ENCODE measurements at places on chromosomes 12 and 14.

DNA sequence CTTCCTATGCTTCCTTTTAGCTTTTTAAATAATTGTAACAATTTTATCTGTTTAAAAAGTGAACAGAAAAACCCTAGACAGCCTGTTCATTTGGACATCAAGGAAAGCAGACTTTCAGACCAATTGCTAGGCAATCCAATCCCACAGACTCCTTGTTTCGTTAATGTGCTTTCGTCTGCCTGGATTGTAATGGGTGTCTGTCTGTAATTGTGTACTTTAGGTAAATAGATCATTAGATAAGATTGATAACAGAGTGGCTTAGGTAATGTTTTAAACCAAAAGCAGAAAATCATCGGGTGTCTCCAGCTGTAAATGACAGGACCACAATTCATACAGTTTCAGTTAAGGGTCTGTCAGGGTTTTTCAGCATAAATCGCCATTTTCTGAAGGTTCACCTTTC, 19.6 kb downstream of the CCDC60 start:
- DNase-seq: no peak

DNA sequence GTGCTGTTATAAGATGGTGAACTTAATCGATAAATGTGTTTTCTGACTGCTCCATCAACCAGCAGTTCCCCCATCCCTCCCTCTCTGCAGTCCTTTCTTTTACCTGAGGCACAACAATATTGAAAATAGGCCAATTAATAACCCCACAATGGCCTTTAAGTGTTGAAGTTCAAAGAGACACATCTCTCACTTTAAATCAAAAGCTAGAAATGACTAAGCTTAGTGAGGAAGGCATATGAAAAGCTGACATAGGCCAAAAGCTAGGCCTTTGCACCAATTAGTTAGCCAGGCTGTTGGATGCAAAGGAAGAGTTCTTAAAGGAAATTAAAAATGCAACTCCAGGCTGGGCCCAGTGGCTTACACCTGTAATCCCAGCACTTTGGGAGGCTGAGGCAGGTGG, 43.7 kb downstream of the SAV1 start:
- DNase-seq: no peak

DNA sequence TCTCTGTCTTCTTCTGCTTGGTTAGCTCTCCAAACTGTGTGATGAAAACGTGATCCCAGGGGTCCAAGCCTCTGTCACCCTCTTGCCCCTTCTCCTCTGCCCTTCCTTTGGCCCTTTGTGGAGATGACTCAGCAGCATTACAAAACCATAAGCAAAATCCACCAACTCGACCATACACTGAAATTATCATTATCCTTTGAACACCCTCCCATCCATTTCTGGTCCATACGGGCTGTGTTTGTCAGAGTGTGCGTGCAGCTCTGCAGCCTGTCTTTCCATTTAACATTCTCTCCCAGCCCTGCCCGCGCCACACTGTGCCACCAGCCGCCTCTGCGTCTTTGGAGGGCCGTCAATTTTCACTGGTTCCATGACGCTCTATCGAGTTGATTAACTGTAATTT, 69.2 kb downstream of the SLC25A47 start:
- DNase-seq: no peak

GRCh38 chr14:104215706-104216334, 77.4 kb downstream of the KIF26A start:
- DNase-seq: no peak

GRCh38 chr12:68888243-68888642, 44.7 kb downstream of the CPM start:
- no peak for DNase-seq
